ENCODE measurements at places on chromosomes 4 and X.

- DNase-seq: no peak
These were observed 168.7 kb upstream of the GALNTL6 start for GRCh38 chr4:171644430-171645057.

- DNase-seq: peak; percentile 42
These were observed 56.4 kb downstream of the SPCS3 start for GRCh38 chr4:176376032-176376614.

- DNase-seq: no peak
These were observed 28.1 kb upstream of the HPGDS start for GRCh38 chr4:94370533-94371254.

DNA sequence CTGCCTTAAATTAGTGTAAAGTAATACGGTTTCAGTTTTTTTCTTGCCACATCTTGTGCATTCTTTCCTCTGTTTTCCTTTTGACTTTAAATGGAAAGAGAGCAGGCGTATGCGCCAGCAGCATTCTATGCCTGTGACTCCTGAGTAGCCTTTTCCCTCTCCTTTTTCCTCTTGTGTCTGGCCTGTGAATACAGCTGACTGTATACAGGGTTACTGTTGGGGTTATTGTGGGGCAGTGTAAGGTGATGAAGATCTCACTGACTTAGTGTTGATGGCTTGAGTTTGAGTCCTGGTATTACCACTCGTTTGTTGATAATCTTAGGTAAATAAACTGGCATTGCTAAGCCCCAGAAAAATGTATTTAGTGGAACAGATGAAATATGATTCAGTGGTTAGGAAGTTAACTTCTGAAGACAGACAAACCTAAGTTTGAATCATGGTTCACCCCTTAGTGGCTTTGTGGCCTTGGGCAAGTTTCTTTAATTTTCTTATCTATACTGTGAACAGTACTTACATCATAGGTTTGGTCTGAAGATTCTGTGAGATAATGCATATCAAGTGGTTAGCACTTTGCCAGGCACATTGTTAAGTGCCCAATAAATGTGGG lies 105.1 kb downstream of the FNIP2 start:
- DNase-seq: no peak

- DNase-seq: peak; percentile 34
These were observed 25.7 kb upstream of the MND1 start for GRCh38 chr4:153318696-153319320.

- no peak for DNase-seq
These were observed at the start of gene CC2D2A for GRCh38 chr4:15469402-15470127. TSS of gene CC2D2A (plus strand) at chr4:15469882. CDS start at chr4:15475933, 6,051 bp downstream.

DNA sequence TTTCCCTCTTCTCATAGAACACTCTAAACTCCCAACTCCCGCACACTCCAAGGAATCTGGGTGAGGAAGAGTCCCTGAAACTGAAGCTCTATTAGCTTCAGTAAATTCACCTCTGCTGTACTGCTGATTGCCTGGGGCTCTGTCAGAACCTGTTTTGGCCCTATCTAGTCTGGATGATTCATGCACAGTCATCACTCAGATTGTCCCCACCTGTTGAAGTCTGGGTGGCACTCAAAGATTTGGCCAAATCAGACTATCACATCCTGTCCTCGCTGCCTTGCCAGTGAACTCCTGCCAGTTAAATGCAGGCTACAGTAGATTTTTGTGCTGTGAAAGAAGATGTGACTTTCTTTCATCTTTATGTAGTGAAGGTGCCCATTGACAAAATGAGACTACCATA lies 63.5 kb upstream of the EMCN start:
- no peak for DNase-seq

- DNase-seq: no peak
These were observed 21.6 kb upstream of the UBA1 start for GRCh38 chrX:47171996-47172395.

DNA sequence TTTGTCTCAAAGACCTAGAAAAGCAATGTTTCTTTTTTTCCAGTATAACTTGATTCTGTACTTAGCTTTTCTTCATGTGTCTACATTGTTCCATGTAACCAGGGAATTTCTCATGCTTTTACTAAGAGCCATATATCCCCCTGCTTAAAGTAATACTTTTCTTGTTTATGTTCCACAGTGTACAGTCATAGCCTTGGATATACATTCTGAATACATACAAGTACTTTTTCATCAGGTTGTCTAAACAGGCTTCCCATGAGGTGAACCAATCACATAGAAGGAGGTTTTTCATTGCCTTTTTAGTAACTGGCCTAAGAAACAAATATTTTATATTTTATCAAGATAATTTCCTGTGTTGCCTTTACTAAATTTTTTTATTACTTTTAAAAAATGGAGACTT lies 52.8 kb downstream of the SLC2A9 start:
- no peak for DNase-seq

DNA sequence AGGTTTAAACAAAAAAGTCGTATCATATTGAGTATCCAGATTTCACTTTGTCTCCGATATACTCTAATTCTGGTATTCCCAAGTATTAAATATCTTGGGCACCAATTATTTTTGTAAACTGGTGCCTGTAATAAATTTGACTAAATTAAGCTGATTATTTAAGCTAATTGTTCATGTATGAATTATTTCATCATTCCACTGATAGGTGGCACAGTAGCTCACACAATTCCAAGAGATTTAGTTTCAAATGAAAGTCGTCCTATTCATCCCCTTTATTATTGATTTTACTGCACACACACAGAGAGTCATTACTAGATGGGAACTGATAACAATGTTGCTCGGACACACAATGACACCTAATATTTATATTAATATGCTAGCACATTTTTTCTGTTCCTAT lies 432.4 kb downstream of the DMD start:
- DNase-seq: no peak

DNA sequence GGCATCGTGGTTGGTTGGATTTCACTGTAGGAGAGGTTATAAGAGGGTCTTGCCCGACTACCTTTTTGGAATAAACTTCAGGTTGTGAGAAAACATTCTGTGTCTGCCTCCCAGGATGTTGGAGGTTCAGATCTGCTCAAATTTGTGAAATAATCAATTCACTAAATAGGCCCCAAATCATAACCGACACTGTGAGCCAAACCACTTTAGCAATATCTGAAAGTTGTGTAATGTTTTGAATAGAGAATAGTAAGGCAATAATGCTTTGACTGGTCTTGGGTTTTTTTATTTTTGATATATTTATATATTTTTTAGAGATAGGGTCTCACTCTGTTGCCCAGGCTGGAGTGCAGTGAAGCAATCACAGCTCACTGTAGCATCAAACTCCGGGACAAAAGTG lies 131.2 kb downstream of the GLRA3 start:
- DNase-seq: no peak

- no peak for DNase-seq
These were observed 79.8 kb upstream of the ADGRA3 start for GRCh38 chr4:22595684-22596083.

DNA sequence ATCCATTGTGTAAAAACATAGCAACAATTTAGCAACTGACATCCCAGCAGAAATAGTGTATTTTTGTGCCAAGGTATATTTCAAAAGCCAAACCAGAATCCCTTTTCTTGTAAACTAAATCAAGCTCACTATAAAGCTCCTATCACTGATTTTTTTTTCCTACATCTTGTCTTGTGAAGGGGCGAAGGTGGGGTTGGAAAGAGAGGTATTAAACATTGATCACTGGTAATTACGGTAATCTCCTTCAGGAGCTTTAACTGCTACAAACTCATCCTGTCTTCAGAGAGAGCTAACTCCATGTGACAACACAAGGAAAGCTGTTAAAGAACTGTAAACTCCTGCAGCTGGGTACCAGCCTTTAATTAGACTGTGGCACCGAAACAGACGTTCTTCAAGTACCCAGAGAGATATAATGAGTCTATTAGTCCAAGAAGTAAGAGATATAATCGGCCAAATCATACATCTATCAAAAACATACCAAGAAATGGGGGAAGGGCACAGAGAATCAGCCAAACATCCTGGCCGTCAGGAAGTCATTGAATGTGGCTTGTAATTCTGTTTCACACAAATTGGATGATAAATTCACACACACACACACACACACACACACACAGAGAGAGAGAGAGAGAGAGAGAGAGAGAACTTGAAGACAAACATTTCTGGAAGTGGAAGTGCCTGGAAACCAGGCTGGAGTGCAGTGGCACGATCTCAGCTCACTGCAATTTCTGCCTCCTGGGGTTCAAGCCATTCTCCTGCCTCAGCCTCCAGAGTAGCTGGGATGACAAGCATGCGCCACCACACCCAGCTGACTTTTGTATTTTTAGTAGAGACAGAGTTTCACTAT lies 111.9 kb upstream of the PPARGC1A start:
- no peak for DNase-seq

GRCh38 chrX:9532349-9532748 lies 67.5 kb downstream of the TBL1X start:
- no peak for DNase-seq
